ENCODE measurements at places on chromosomes 7 and 10. TPM values are rescaled to one million over a fixed set of nuclear protein-coding genes. Genes with fewer than 3 reads are reported as not detected.

VSTM4 gene
- total RNA-seq = 2.4 TPM

SEC31B gene
- 3.7 TPM for total RNA-seq

SLK gene
- 93.3 TPM for total RNA-seq

NKX2-3 gene
- total RNA-seq = under 0.01 TPM

DEPP1 gene
- 4.1 TPM for total RNA-seq

CALN1 gene
- 40.4 TPM for total RNA-seq

DLX6 gene
- 4.1 TPM for total RNA-seq

OR2A2 gene
- total RNA-seq = not detected

RNLS gene
- total RNA-seq = 1.2 TPM

Data from frontal cortex (tissue), 4 donors.